ENCODE measurements at places on chromosomes 5 and 9. TPM values are rescaled to one million over a fixed set of nuclear protein-coding genes. Genes with fewer than 3 reads are reported as not detected.
A peak's percentile ranks its signal among the peaks of the same experiment; 100 is the strongest.

DNA sequence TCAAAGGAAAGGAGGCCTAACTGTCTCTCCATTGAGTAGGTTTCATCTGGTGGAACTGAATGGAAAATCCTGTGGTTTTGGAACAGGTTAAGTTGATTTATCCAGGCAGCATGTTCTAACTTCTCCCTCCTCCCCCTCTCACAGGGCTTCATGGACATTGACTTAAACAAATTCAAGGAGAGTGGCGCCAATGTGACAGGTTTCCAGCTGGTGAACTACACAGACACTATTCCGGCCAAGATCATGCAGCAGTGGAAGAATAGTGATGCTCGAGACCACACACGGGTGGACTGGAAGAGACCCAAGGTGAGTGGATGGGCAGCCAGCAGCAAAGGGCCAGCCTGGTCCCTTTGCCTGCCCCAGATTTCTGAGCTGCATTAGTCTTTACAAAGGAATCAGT is 183.9 kb downstream of the GRIA1 start:
- DNase-seq, result no peak

- DNase-seq, result no peak
Measured at GRCh38 chr5:33341351-33341750, 99.4 kb upstream of the TARS1 start.

- no peak for DNase-seq
Measured at GRCh38 chr9:68912561-68912960, 101.4 kb downstream of the PRKACG start.

DNA sequence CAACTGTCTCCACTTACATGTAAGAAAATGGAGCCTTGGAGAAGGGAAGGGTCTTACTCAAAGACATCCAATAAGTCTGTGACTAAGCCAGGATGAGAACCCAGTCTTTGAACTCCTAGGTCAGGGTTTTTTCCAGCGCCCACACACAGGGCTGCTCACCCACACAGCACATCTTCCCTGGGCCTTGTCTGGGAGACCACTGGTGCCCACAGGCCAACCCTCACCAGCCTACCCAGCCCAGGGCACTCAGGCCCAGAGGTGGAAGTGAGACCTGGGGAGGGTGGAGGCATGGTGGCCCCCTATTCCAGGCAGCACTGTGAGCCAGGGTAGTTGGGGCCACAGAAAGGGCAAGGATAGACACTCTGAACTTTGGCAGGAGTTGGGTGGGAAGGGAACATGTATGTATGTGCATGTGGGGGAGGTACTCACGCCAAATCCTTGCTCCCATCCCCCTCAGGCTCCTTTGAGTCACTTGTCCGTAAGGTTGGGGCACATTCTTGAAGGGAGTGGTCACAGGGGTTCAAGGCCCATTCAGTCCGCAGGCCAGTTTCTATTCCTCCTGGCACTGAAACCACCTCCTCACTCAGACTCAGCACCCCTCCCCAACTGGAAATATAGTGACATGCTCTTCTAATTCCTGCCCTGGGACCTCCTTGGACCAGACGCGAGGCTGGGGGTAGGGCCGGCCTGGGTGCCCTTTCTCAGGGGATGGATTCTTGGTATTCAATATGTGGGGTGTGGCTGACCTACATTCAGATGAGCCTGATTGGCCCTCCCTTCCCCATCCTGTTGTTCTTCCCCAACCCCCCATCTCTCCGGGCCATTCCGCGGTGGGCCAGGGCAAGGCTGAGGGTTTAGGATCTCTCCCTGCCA is 2.9 kb upstream of the SLC4A9 start:
- DNase-seq, result no peak

DNA sequence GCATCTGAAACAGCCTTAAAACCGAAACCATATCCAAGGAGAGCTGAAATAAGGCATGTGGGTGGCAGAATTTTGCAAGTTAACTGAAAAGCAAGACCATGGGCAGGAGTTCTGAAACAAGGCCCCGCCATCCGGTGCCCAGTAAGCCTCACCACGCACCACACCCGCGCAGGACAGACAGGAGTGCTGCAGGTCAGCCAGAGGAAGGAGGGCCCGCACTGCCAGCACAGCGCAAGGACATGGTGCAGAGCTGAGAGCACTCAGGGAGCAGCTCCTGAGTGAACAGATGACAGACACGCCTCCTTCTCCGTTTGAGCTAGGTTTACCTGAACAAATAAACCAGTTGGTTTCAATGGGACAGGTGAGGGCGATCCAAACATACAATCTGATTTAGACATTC is 16.5 kb upstream of the ISCA1 start:
- no peak for DNase-seq

- peak; percentile 90 for DNase-seq
Measured at GRCh38 chr5:157743163-157744050, at the start of gene LSM11. Gene LSM11, plus strand, starts transcription at chr5:157743712. Its CDS starts 39 bp downstream, at chr5:157743751.

DNA sequence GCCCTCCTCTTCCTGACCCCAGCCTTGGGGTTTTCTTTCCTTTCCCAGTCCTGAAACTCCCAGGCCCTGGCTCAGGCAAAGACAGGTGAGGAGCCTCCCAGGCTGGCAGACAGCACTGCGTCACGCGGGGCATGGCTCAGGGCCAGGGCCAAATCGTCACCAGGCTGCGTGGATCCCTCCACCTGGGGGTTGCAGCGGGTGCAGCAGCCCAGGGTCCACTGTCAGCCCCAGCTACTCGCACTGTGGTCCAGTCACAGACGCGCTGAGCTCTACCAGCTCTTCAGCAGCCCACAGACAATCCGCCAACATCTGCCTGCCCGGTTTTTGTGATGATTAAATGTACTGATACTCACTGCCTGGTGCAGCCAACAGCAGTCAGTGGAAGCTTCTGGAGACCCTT is 12.1 kb downstream of the FAM78A start:
- DNase-seq, result no peak

GRCh38 chr5:56487528-56488115 is 254.5 kb upstream of the ANKRD55 start:
- no peak for DNase-seq

DNA sequence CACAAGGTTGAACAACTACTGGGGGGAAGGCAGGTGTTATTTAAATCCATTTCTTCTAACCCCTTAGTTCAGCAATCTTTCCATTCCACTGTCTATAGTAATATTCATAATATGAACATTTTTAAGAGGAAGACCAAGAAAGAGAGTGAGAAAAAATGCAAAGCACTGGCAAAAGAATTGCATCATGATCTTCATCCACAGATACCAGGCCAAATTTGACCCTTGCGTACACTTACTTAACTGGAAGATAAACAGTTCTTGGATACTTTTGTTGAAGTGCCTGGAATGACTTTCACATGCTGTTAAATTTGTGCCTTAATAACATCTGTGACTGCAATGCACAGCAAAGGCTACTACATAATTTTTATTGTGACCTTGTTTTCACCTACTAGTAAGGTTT is 1.8 kb downstream of the PFDN1 start:
- DNase-seq, result no peak

DNA sequence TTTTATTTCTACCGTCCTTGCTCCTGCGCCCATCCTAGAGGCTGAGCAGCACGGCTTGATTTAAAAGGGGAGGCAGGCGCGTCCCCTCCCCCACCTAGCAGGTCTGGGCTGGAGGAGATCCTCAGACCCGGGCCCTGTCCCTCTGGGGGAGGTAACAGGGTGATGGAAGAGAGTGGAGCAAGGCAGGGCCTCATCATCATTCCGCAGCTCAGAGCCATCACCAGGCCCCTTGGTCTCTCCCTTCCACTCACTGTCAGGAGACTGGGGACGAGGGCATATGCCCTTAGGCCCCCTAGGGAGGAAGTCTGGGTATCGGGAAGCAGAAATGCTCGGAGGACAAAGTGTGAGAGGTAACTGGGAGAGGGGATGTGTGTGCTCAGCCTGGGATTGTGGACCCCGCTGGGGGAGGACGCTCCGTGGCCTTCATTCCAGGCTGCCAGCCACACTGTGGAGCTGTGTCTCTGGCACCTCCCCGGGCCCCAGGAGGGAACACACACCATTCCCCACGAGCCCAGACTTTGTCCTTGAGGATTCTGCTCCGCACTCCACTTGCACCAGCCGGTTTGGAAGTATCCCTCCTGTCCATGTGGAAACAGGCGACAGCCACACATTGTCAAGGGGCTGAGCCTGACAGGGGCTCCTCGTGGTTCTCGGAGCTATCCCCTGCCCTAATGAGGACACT is 761 bp downstream of the REEP2 start:
- no peak for DNase-seq

IFNK gene
- not detected for total RNA-seq

CXCL14 gene
- 29.8 TPM for total RNA-seq

LCN15 gene
- 3.4 TPM for total RNA-seq

RMRP gene
- total RNA-seq, result 17,917 TPM

IFNA1 gene
- not detected for total RNA-seq

ATP6V1G1 gene
- total RNA-seq, result 74.4 TPM

NOTCH1 gene
- total RNA-seq, result 99.4 TPM

Measured in colonic mucosa (tissue), 4 donors.